Activated CD8-positive, alpha-beta T cell treated with anti-CD3 and anti-CD28 coated beads for 36 hours (primary cell): ENCODE measurements at places on chromosomes 2 and 18. TPM values are rescaled to one million over a fixed set of nuclear protein-coding genes. Genes with fewer than 3 reads are reported as not detected.
A peak's percentile ranks its signal among the peaks of the same experiment; 100 is the strongest.

DNA sequence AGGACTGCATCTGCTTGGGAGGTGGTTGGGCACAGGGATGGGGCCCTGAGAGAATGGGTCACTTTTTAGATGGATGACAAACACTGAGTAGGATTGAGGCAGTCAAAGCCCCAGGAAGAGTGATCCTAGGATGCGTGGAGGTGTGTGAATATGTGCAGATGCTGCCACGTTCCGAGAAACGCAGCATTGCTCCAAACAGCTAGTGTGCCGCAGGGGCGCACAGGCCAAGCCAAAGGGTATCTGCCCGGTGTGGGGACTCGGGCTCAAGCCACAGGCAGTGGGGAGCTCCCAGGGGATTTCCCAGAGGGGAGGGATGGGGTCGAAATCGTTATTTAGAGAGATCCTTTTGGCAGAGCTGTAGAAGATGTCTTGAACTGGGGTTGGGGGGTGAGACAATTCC, 274.1 kb downstream of the ALPK2 start:
- H3K27me3 ChIP-seq, result no peaks in the 10 kb centered on the region
- H3K4me1 ChIP-seq, result no peaks in the 10 kb centered on the region
- H3K4me3 ChIP-seq, result no peak overlapping the region

GRCh38 chr2:30269771-30270145, 38.4 kb downstream of the LBH start:
- H3K4me3 ChIP-seq, result no peak overlapping the region
- H3K4me1 ChIP-seq, result peaks cover 83% of the 10 kb centered on the region
- peaks cover 14% of the 10 kb centered on the region for H3K36me3 ChIP-seq
- H3K27me3 ChIP-seq, result no peaks in the 10 kb centered on the region

- DNase-seq, result no peak
- no peaks in the 10 kb centered on the region for H3K4me1 ChIP-seq
- H3K36me3 ChIP-seq, result no peaks in the 10 kb centered on the region
- H3K27me3 ChIP-seq, result peaks cover 29% of the 10 kb centered on the region
Observed at GRCh38 chr2:23363831-23364230, 21.1 kb upstream of the KLHL29 start.

DNA sequence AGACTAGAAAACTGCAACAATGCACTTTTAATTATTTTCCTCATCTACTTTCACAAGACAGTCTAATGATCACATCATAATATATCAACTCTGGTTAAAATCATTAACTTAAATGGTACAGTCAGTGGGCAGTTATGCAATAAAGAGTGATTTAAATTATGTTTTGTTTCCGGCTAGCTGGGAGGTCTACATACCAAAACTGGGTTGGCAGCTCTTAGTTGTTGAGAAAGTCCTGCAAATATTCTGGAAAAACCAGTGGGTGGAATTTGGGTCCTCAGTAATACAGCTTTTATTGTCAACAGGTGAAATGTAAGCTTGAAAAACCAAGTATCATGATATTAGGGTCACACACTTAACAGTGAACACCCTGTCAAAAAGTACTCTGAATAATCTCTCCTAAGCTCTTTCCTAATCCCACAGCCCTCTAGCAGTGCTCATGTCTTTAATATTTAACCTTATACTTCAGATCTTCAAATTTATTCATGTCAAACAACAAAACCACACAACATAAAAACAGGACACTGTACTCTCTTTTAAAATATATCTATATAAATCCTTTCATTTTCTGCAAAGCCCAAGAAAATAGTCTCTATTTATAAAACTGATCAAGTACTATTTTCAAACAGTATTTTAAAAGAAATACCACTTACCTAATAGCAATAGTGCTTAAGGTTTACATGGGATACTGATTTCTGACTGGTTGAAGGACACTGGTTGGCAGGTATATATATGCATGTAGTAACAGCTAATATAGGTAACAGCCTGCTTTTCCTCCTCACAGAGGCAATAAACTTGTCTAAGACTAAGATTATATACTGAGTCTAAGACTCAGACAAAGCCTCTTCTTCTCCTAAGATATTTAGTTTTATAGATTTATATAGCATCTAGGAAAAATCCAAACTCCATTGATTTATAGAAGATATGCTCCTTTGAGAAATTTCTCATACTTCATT, 103.8 kb downstream of the GAREM1 start:
- DNase-seq, result no peak
- peaks cover 12% of the 10 kb centered on the region for H3K27me3 ChIP-seq
- H3K27ac ChIP-seq, result no peak overlapping the region
- H3K4me3 ChIP-seq, result no peak overlapping the region
- no peaks in the 10 kb centered on the region for H3K4me1 ChIP-seq

DNA sequence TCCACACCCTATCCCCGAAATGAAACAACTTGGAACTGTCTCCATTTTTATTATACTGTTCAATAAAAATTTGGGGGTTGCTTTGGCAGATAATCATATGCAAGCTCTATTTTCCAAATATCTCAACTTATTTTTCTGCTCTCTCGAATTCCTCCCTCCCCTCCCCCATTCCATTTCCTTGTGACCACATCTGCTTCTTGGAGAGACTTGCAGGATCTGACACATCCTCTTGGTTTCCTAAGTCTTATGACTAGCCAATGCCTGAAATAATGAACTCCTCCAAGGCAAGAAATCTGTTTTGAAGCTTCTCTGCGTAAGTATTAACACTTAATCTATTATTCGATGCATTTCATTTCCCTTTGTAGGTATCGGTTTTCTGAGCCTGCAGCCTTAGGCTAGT, 16.1 kb downstream of the TGIF1 start:
- no peak for DNase-seq
- H3K27me3 ChIP-seq, result no peaks in the 10 kb centered on the region

DNA sequence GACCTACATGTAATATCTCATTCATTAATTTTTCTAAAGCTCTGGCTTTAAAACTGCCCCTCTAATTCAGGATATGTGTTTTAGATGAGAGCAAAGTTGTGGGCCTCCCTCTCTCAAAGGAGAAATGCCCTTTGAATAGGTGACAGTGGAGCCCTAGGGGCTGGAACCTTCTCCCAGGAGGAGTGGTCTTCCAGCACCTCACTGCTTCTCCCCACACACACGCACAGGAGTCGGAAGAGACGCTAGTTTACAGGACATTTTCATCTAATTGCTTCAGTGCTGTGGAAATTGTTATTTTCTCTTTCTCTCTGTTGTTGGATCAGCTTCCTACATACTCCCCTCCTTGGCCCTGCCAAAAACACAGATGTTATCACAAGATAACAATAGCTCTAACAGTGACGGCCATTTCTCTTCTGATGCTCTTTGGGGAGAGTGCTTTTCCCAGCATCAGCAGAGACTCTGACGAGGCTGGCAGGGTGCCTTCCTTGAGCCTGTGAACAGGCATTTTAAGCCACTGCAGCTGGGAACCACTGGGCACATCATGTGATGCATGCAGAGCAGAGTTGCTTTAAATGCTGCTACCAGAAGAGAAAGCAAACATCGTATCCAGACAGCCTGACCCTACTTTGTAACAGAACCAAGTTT, 209.4 kb upstream of the SP5 start:
- H3K4me1 ChIP-seq, result peaks cover 35% of the 10 kb centered on the region
- DNase-seq, result peak; percentile 12
- no peak overlapping the region for H3K27ac ChIP-seq
- no peak overlapping the region for H3K4me3 ChIP-seq
- H3K27me3 ChIP-seq, result peaks cover 21% of the 10 kb centered on the region
- H3K36me3 ChIP-seq, result no peaks in the 10 kb centered on the region

- no peaks in the 10 kb centered on the region for H3K4me1 ChIP-seq
- peaks cover 23% of the 10 kb centered on the region for H3K27me3 ChIP-seq
- no peak for DNase-seq
- H3K27ac ChIP-seq, result no peak overlapping the region
- no peak overlapping the region for H3K4me3 ChIP-seq
- H3K36me3 ChIP-seq, result no peaks in the 10 kb centered on the region
Observed at GRCh38 chr2:170248574-170249393, 70.8 kb downstream of the MYO3B start.

DNA sequence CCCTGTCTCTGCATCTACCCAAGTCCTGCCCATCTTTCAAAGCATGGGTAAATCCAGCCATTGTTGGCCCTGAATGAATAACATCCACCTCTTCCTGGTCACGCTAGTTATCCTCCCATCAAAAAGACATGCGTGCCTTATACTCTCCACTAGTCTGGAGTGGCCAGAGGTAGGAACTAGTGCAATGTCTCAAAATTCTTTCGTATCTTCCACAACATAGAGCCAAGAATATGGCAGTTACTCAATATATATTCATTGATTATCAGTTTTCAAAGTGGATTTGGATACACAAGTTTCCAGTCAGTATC, 8.9 kb downstream of the APOB start:
- no peak for DNase-seq
- H3K27me3 ChIP-seq, result peaks cover 4% of the 10 kb centered on the region
- H3K27ac ChIP-seq, result no peak overlapping the region
- no peaks in the 10 kb centered on the region for H3K4me1 ChIP-seq
- H3K4me3 ChIP-seq, result no peak overlapping the region

Gene PLCL1
- 0.69 TPM for total RNA-seq

Gene LHCGR
- not detected for total RNA-seq
